Islet precursor cell (in vitro differentiated cells): ENCODE measurements at places on chromosomes 6 and 20.
A peak's percentile ranks its signal among the peaks of the same experiment; 100 is the strongest.

- DNase-seq = peak; percentile 22
Measured at GRCh38 chr20:59678951-59679350, 74.6 kb downstream of the PHACTR3 start.

DNA sequence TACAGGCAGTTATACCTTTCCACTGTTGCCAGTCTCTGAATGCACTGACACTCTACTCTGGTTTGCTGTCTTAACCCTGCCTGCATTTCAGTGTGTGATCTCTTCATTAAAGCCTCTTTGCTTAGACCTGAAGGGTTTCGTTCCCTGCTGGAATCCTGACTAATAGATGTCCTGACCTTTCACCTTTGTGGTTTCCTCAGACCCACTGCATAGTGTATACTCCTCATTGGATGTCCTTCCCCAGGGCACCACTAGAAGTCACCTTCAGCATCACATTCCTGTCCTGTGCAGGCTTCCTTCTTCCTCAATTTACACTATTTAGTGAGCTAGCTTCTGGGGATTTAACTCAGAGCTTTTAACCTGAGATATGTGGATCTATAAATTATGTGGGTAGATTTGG is 120.6 kb downstream of the RCAN2 start:
- peak; percentile 84 for DNase-seq

DNA sequence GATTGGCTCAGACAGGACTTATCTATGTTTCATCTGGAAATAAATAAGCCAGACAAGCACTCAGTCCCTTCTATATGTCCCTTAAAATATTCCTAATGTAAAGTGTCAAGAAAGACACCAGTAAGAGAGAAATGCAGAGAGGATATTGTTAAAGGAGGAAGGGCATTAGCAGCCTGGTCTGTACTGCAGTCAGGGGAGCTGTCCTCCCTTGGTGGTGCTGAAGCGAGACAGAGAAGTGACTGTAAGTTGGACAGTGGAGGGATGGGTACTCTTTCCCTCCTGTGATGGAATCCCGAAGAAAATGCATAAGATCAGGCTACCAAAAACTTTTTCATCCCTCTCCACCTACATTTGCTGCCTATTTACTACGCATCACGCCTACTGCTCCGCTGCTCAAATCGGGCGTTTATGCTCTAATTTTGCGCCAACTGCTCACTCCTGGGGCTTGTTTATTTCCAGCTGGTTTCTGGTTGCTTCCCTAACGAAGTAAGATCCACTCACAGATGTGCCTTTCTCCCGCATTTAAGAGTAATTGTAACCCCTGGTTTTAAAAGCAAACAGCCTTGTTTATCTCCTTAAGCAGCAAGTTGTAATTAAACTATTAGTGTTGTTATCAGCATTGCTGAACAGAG is 35.2 kb downstream of the PHACTR1 start:
- DNase-seq = peak; percentile 82

- DNase-seq = no peak
Measured at GRCh38 chr6:163950159-163950558, 535.6 kb downstream of the QKI start.

GRCh38 chr20:47724396-47724795 is 60.9 kb downstream of the SULF2 start:
- peak; percentile 91 for DNase-seq

DNA sequence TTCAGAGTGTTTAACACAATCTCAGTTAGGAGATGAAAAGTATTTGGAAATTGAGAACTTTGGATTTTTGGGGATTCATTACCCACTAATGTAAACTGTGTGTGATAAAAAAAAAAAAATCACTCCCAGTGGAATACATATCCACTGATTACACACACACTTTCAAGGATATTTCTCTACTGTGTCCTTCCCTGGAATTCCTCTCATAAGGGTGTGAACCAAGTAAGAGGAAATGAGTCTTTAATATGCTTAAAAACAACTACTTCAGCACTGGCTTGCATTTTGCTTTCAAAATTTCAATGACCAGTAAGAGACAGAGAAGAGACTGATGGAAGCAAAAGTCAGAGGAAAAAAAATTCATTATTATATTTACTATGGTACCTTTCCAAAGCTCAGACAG is 24.5 kb upstream of the MYCT1 start:
- DNase-seq = no peak

- DNase-seq = no peak
Measured at GRCh38 chr20:35432430-35432735, 5.6 kb downstream of the GDF5 start.

DNA sequence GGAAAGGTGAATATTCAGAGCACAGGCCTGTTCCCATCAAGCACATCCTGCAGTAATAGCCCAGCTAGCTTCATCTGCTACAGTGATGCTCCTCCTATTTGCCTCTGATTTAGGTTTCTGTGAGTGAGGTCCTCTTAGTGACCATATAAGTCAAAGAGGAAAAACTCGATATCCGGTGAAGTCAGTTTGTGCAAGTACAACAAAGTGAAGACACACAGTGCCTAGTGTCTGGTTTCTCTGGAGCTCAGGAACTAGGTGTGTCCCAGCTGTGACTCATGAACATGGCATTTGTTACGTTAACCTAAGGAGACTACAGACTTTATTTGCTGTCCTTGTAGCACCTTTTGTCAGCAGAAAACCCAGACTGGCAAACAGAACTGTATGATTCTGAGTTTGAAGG is 33.9 kb downstream of the EDN1 start:
- peak; percentile 93 for DNase-seq

DNA sequence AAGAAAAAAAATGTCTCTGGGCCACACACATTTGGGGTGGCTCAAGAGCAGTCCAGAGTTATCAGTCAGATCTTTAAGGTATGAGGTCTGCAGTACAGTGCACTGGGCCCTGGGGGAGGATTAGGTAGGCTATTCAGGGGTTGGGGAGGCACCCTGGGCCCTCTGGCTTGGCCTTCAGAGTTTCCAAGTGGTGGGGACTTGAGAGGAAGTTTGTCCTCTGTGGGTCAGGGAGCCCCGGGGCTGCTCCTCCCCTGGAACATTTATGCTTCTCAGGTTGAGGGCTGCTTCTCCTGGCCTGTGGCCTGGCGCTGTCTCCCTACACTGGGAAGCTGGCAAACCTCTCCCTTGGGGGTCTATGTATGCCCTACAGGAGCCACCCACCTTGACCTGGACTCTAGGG is 46.0 kb downstream of the PTK7 start:
- DNase-seq = peak; percentile 65
